ENCODE measurements at places on chromosomes 16 and 17.

DNA sequence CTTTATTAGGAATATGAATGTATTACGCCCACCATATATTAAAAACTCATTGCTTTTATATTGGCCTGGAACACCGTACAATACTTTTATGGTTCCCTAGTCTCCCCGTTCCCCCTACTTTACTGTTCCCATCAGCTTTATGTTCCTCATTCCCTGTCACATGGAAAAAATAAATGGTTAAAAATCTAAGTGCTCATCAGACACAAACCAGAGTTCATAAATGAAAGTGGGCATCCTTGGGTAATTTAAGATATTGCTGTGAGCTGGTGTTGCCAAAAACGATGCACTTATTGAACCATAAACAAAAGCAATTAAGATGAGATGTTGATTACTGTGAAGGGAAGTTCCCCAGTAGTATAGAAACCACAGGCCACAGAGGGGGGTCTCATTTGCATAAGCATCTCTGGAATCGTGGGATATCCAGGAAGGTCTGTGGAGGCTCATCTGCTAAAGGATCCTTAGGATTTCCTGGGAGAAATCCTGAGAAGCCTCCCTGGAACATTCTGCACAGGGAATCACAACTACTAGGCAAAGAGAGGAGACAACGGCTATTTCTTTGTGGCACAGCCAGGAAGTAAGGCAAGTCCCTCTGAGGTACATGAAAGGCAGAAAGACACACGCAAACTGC lies 591.4 kb upstream of the CDH11 start:
- no peak for DNase-seq

GRCh38 chr16:50360033-50360778 lies 8.6 kb downstream of the BRD7 start:
- DNase-seq, result no peak

DNA sequence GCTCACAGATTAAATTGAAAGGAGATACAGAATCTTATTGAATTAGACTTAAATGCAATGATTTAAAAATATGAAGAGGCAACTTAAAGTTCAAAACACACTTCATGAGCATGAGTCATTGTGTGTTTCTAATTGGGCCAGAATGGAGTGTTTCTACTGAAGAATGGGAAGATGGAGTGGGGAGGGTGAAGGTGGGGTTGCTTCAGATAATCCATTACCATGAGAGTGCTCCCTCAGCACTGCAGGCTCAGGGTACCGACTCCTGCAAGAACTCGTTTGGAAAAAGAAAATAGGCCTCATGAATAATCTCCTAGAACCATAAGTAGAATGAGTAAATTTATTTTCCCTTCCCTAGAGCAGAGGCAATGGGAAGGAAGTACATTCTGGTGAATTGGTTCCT lies 372.8 kb downstream of the TOX3 start:
- no peak for DNase-seq

- DNase-seq, result no peak
Measured at GRCh38 chr17:75691801-75692626, 24.9 kb downstream of the SAP30BP start.
